Hypothalamus (tissue), 51 donors: ENCODE measurements at places on chromosomes 3 and 15.

DNA sequence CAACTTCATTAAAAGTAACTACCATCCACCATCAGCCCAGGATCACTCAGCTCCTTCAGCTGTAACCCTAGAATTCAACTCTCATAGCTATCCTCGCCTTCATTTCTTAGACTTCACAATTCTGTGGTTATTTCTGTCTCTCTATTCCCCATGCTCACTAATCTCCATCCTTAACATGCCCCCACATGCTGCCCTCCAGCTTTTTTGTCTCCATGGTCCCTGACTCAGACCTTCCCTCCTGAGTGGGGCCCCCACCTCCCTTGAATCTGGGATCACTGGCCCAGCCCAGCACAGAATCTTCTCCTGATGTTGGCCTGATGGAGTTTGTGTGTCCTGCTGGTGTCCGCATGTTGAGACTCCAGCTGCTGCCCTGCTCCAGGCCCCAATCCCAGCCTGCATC lies 41.7 kb downstream of the CHST14 start:
- no peak for DNase-seq

DNA sequence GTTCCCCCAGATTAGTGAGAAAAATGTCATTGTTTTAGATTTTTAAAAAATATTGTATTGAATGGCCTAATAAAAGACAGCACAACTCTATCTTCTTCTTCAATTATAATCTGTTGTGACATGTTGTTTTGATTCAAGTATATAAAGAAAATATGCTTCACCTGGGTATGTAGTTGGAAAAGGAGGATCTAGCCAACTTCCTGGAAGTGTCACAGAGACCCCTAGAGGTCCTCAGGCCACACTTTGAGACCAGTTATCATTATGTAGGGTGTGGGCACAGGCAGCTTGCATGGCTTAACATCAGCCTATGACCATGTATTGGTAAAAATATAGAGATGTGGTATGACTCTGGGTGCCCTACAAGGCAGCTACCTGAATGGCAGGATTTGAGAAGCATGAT lies 14.7 kb upstream of the RYR3 start:
- DNase-seq = no peak

DNA sequence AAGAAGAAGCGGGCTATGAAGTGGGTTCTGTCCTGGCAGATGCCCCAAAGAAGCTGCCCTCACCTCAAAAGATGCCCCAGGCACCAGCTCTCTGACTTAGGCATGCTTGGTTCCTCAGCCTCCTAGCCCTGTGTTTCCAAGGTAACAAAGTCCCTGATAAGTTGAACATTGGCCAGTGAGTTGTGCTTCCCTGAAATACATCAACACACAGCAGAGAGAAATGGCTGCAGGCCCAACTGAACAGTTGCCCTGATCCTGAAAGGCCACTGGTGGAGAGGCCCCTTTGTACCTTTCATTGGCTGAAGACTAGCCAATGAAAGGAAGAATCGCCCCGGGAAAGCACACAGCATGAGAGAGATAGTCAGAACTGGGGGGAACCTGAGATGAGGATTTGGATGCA lies 169.9 kb upstream of the CTNNB1 start:
- no peak for DNase-seq

- DNase-seq = no peak
Observed at GRCh38 chr3:194328053-194328657, 23.0 kb downstream of the CPN2 start.

- DNase-seq = peak; percentile 54
Observed at GRCh38 chr15:90902040-90902839, 862 bp upstream of the MAN2A2 start.

- no peak for DNase-seq
Observed at GRCh38 chr3:188571531-188572095, 417.7 kb downstream of the LPP start.

GRCh38 chr3:154872696-154873095 lies 207.4 kb upstream of the MME start:
- DNase-seq = no peak

GRCh38 chr15:26866298-26867199 lies at the start of gene GABRA5:
Gene GABRA5, plus strand, starts transcription at chr15:26867062. Its CDS starts 2,187 bp downstream, at chr15:26869249.
- DNase-seq = no peak

DNA sequence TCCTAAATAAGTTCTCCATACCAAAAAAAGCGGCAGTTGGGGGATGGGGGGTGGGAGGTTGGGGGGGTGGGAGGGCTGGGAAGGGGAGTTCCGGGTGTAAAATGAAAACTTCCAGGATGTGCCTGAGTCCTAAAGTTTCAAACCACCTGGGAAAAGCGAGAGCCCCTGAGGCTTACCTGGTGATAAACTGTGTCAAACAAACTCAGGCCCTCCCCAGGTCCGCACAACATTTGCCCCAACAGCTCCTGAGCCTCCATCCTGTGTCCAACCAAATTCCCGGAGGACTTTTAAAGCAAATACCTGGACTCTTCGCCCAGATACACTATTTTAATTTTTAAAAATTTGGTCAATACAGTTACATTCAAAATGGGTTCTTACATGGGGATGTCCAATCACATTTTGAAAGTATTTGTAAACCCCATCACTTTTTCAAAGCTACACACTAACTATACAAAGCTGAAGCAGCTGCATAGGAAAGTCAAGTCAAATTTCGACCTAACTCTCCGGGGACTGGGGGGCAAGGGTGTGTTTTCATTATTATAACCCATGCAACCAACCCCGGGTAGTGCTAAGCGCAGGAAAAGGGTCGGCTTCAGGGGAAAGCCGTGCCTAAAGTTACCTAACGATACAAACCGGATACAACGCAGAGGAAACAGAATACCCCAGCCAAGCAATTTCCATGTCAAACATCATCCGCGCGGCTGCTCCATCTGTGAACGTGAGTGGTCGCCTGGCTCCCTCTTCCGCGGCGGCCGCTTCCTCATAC lies 685 bp upstream of the FOXB1 start:
- DNase-seq = no peak

DNA sequence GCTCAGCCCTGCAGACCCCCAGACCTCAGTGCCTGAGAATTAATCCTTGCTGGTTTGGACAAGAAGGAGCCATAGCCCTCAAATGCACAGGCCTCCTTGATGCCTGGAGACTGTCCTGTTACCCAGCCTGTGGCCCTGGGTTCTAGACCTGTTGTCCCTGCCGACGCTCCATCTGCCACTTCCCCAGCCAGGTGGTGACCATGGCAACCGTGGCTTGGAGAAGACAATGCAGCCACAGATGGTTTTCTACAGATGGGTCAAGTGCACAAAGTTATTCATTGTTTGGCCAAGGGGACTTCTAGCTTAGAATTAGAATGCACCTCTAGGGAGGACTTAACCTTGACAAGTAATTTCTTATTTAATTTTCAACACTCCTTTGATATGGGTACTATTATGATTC lies 297.1 kb downstream of the UACA start:
- DNase-seq = no peak

DNA sequence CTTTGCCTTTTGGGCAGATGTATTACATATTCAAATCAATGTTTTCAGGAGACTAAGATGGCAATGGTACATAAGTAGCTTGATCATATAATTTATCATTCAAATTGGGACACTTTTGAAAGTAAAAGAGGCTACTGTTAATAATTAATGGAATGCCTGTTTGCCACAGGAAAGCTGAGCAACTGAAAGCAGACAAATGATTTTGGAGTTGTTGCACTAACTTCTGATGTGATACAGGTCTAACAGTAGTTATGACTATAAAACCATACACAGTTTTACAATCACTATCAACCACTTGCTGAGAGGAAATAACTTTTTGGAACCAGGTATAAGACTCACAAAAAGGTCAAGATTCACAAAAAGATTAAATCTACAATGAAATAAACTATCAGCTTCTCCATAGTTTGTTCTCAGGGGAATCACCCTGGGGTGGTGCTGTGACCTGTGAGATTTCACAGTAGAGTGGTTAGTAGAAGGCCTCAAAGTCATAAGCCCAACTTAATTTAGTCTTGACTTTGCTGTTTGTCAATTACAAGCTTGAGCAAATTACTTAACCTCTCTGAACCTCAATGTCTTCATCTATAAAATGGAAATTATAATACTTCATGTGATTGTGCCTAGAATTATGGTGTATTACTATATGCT lies 42.7 kb downstream of the HHLA2 start:
- no peak for DNase-seq

GRCh38 chr3:150247441-150247840 lies 160.7 kb upstream of the TSC22D2 start:
- DNase-seq = no peak

GRCh38 chr3:32229565-32229964 lies 8.9 kb upstream of the CMTM8 start:
- no peak for DNase-seq

- DNase-seq = no peak
Observed at GRCh38 chr15:62432702-62433398, 267.8 kb upstream of the C2CD4B start.

DNA sequence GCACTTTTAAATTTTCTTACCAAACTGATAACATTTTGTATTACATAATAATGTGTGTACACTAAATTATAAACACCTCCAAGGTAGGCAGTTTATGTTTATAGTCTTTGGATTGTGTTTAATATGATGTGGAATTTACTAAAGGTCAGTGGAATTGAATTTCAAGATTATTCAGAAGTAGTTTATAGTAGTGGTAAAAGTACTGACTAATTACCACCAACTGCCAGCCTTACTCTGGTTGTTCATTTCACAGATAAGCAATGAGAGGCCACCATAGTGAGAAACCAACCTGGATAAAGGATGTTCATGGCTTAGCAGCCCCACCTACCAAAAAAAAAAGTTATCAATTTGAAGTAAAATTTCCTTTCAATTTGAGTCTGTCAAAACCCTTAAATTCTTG lies 54.0 kb upstream of the EIF5A2 start:
- DNase-seq = no peak

DNA sequence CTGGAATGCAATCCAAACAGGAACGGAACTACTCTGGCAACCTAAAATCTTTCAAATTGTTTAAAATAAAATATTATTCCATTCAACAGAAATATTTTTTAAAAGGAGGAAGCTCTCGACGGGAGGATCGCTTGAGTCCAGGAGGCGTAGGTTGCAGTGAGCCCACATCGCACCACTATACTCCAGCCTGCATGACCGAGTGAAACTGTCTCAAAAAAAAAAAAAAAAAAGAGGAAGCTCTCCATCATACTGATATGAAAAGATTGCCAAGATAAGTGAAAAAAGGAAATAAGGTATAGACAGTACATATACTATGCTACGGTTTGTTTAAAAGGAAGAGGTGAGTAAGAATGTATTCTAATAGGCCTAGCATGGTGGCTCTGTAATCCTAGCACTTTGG lies 3.6 kb downstream of the RAD18 start:
- DNase-seq = no peak

DNA sequence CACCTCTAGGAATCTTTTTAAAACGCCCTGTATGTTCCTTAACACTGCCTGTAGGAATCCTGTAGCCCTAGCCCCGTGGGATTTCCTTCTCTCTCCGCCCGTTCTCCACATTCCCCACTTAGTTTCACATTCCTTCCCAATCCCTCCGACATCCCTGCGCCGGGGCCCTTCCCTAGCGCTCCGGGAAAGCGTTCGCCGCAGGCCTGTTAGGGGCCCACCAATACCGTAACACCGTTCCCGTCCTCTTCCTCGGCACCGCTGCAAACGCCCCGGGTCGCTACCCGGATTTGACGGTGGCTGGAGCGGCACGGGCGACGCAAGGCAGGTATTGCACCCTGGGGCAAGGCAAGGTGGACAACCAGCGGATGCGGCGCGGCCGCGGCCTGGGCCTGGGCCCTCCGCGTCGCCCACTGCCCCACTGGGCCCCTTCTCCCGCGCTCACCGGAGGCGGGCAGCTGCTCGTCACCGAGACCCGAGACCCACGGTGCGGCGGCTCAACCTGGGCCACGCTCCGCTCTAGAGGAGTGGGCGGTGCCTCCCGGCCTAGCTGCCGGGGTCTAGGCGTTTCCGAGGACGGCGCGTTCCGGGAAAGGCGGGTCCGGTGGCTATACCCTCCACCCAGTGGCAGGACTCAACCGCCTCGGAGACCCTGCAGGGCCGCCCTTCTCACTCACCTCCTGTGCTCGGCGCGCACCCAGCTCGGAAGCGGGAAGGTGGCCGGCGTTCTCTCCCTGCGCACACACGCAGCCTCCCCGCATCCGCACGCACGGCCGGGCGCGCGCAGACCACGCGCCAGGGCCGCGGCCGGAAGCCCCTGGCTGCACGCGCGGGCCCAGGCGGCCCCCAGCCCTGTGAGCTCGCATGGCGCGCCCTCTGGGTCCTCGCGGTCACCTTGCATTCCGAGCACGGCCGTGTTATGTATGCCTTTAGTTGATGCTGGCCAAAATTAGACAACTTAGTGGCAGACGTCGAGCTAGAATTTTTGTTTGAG lies at the start of gene B3GALNT1:
B3GALNT1 (minus strand) TSS at position 789 of the 991 bp plus-strand sequence. CDS start 18,595 bp downstream, outside the sequence.
- peak; percentile 32 for DNase-seq

GRCh38 chr3:38089163-38089562 lies 47.8 kb downstream of the ACAA1 start:
- DNase-seq = no peak

DNA sequence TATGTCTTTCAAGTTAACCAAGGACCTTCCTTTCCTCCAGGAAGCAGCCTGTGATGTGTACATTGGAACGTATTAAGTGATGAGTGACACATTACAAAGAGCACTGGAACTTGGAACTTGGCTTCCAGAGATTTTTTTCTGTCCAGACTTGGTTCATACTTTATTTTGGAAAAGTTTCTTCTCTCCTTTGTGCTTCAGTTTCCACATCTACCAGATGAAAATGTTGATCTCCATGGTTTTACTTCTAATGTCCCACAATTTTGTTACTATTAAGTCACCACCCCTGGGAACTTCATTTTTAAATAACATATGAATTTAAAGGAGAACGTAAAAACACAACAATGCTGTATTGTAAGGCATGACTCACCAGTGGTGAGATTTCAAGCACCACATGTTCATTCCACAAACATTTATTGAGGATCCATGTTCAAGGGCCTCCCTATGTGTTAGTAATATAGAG lies 290.7 kb upstream of the LMCD1 start:
- DNase-seq = no peak

DNA sequence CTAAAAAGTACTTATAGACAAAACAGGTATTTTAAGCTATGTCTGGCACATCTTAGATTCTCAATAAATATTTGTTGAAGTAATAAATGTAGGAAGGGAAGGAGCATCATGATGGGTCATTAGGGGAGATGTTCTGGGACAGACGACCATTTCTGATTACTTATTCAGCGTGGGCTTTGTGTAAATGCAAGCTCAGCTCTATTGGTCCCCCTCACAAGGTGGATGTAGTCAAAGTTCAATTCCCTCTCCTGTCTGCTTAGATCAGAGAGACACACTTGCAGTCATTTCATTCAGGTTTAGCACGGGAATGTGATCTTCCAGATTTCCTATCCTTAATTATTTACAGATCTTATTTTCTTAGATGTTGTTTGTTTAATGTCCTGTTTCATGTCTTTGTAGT lies 7.5 kb downstream of the GAP43 start:
- DNase-seq = no peak

GRCh38 chr3:43958005-43958770 lies 267.4 kb downstream of the ABHD5 start:
- DNase-seq = no peak

DNA sequence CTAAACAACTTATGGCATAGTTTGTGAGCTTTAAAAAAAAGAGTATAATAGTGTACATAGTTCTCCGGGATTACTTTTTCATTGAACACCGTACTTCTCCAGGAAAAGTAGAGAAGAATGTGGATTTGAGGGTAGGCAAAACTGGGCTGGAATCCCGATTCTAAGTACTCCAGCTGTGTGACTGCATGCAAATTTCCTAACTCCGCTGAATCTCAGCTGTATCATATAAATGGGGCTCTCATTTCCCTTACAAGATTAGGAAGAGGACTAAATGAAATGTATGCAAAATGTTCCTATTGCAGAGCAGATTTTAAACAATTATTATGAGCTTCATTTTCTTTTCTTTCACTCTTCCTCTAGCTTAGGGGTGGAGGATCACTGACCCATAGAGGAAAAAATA lies 70.3 kb upstream of the HERC1 start:
- no peak for DNase-seq
